ENCODE measurements at places on chromosomes 11 and 22. TPM values are rescaled to one million over a fixed set of nuclear protein-coding genes. Genes with fewer than 3 reads are reported as not detected.

The ELFN2 gene
- total RNA-seq, result not detected

GRCh38 chr11:10042699-10043098, 251.3 kb downstream of the SBF2 start:
- no peak for DNase-seq

The P2RY6 gene
- 0.76 TPM for total RNA-seq

The KDM4D gene
- total RNA-seq, result not detected

The APOA5 gene
- total RNA-seq, result not detected

GRCh38 chr11:40291329-40291728, 1168.1 kb downstream of the LRRC4C start:
- DNase-seq, result no peak
